Activated CD8-positive, alpha-beta T cell treated with anti-CD3 and anti-CD28 coated beads, Interleukin-2, amount 10 ng/mL, durations not matched to agents 7 days and 5 days (primary cell): ENCODE measurements at places on chromosomes 2 and 18. TPM values are rescaled to one million over a fixed set of nuclear protein-coding genes. Genes with fewer than 3 reads are reported as not detected.

Gene KIAA1328
- 8.7 TPM for total RNA-seq

Gene CROCC2
- total RNA-seq: not detected

DNA sequence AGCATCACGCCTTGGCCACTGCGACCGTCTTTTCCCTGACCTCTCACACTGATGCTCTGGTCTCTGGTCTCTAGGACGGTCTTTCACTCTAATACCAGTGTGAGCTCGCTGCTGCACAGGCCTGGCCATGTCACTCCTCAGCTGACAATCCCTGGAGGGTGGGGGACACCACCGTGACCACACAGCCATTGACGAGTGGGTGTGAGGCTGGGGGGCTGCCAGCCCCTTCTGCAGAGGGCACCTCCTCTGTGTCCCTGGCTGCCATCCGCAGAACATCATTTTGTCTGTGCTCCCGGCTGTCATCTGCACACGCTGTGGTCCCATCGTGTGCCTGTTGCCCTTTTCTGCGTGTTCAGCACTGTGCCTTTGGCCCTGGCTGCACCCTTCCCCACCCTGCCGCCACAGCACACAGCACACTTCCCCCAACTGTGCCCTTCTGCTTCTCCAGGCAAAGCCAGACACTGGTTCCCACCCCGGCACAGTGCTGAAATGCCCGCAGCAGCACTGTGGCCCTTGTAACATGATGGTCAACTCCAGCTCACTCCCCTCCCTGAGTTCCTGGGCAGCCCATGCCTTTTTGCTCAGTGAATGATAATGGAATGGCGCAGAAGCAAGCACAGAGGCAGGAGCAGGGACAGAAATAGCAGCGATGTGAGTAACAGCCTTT, 30.4 kb upstream of the INHBB start:
- H3K27me3 ChIP-seq: no peaks in the 10 kb centered on the region
- peak overlapping the region; percentile 63 for H3K27ac ChIP-seq
- H3K4me1 ChIP-seq: peaks cover 49% of the 10 kb centered on the region

DNA sequence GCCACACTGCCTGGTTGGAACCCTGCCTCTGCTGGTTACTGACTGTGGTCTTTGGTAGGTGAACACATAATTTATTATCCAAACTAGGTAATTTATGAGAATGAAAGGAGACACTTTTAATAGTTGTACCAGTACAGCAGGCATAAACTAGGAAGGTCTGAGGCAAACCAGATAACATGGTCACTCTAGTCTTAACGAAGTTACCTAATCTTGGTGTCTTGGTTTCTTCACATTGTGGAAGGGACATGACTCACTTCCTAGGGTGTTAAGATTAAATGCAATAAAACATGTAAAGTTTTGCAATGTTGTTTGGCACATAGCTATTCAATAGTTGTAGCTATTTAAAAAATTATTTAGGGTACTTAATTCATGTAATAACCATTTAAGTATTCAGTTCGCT, 23.3 kb downstream of the SPTBN1 start:
- no peaks in the 10 kb centered on the region for H3K36me3 ChIP-seq
- H3K27me3 ChIP-seq: peaks cover 6% of the 10 kb centered on the region
- no peak for DNase-seq
- H3K4me3 ChIP-seq: no peak overlapping the region

GRCh38 chr18:41745166-41746049, 209.6 kb upstream of the PIK3C3 start:
- H3K4me1 ChIP-seq: no peaks in the 10 kb centered on the region
- H3K27me3 ChIP-seq: no peaks in the 10 kb centered on the region
- H3K4me3 ChIP-seq: no peak overlapping the region
- DNase-seq: peak; percentile 27

DNA sequence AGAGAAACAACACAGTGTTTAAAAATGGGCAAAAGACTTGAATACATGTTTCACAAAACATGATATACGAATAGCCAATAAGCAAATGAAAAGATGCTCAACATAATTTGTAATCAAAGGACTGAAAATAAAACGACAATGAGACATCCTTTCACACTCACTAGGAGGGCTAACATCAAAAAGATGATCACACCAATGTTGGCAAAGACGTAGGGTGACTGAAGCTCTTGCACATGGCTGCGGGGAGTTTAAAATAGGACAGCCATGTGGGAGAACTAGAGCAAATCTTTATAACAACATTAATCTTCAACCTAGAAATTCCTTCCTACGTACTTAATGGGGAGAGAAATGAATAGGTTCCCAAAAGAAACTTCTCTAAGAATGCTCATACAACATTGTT, 19.2 kb upstream of the SEH1L start:
- H3K36me3 ChIP-seq: no peaks in the 10 kb centered on the region
- no peak overlapping the region for H3K4me3 ChIP-seq
- peaks cover 7% of the 10 kb centered on the region for H3K27me3 ChIP-seq
- H3K27ac ChIP-seq: no peak overlapping the region

DNA sequence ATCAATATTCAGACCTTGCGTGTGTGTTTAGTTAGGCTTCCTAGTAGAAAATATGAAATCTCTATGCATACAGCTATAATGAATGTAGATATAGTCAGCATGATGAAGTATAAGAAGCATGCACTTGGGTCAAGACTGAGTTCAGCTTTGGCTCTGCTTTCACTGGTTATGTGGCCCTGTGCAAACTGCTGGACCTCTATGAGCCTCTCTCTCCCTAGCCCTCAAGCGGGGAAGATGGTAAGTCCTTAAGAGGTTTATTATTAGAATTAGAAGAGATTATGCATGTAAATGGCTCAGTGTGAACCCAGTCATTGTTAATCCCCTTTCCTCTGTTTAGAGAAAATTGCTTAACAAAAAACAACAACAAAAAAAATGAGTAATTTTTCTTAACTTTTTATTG, 178.8 kb upstream of the NXPH2 start:
- DNase-seq: no peak
- H3K27me3 ChIP-seq: no peaks in the 10 kb centered on the region
- H3K4me3 ChIP-seq: no peak overlapping the region
- no peaks in the 10 kb centered on the region for H3K36me3 ChIP-seq
- H3K4me1 ChIP-seq: no peaks in the 10 kb centered on the region
